ENCODE measurements at places on chromosomes 3 and 15.

DNA sequence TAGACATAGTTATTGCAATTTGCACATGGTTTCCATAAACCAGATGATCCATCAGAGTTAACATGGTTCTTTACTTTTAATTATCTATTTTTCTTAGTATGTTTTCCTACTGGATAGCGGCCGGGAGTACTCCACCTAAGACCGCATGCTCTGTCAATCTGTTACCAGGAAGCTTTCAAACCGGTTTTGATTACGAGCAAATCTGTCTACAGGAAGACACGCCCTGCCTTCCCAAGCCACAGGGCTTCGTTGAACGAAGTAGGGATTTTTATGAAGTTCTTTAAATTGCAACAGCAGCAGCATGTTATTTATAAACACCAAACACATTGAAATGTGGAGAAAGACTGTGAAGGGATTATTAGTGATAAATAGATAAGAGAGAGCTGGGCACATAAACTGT, 283.3 kb upstream of the ROBO2 start:
- DNase-seq: no peak

- no peak for DNase-seq
These were observed 81.7 kb downstream of the MEGF11 start for GRCh38 chr15:66171841-66172240.

GRCh38 chr15:77574521-77575202, 58.0 kb downstream of the LINGO1 start:
- no peak for DNase-seq

DNA sequence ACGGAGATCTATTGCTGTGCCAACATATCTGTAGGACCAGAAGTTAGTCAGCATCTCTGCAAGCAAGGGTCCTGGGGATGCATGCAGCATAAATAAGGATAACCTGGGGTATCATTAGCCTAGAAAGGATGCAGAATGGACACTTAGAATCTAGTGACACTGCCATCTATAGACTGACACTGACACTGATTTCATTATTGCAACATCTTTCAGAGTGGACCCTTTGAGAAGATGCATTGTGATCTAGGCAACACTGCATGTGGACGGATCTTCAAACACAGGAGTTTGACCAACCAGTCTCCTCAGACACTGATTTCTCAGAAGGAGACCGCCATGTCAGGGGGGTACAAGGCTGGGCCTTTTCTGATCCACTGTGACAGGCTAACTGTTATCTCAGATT, 52.4 kb downstream of the SCN10A start:
- DNase-seq: no peak

DNA sequence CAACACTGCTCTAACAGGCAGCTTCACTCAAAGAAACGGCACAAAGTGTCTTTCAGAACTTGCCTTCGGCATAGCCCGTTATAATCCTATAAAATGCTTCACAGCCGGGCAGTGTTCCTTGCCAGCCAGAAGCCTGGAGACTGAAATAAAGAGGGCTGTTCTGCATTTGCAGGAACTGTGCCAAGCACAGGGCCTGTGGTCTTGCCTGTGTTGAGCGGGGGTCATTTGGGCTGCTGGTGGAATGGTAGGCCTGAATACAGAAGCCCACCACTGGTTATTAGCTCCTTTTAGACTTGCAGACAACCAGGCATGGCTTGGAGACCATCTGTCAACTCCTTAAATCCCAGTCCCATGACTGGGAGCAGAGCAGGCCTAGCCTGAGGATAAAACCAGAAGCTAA, 4.7 kb upstream of the ARHGEF3 start:
- DNase-seq: no peak

DNA sequence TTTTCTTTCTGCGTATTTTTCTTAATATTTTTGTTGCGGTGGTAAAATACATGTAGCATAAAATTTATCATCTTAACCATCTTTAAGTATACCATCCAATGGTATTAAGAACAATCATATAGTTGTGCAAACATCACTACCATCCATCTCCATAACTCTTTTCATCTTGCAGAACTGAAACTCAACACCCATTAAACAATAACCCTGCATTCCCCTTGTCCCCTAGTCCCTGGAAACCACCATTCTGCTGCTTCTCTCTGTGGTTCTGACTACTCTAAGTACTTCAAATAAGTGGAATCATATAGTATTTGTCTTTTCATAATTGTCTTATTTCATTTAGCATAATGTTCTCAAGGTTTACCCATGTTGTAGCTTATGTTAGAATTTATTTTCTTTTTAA, 67.3 kb upstream of the EOMES start:
- DNase-seq: no peak

DNA sequence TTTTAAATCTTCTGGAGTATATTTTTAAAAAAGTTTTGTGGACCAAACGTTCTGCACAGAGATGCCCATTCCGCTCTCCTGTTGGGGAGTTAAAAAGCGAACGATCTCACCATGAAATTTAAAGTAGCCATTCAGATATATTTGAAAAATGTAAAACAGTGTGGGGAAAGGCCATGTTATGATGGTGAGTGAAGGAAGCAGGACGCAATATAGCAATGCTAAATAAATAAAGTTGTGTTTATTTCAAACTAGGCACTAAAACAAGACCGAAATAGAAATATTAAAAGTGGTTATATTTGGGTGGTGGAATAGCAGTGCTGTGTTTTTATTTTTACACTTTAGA, 327 bp upstream of the CCDC13 start:
- DNase-seq: no peak

- DNase-seq: no peak
These were observed 318.4 kb upstream of the COL8A1 start for GRCh38 chr3:99319961-99320360.

GRCh38 chr15:69000091-69000490, 14.4 kb upstream of the NOX5 start:
- no peak for DNase-seq

GRCh38 chr3:15324379-15324808, 8.0 kb downstream of the SH3BP5 start:
- DNase-seq: no peak

DNA sequence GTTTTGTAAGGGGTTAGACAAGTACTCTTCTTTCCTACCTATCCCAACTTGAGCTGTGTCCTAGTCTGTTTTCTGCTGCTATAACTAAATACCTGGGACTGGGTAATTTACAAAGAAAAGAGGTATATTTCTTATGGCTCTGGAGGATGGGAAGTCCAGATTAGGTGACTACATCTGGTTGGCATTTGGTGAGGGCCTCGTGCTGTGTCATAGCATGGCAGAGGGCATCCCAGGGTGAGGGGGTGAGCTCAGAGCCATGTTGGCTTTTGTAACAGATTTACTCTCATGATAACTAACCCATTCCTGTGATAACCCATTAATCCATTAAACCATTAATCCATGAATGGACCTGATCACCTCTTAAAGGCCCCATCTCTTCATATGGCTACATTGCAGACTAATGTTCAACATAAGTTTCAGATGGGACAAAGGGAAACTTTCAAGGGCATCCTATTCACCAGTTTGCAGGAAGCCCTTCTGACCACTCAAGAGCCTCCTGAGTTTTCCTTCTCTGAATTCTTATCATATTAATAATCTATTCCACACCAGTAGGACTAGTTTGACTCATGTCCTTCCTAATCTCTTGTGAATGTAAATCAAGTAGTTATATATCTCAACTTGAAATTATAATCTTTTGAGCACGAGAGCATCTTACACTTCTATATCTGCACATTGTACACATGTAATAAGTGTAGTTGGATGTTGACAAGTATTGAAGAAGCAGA, 185.7 kb upstream of the ZPLD1 start:
- no peak for DNase-seq

GRCh38 chr15:95590533-95591044, 739.9 kb upstream of the NR2F2 start:
- DNase-seq: no peak

GRCh38 chr15:26091184-26091583, 228.1 kb upstream of the ATP10A start:
- no peak for DNase-seq

GRCh38 chr3:138493804-138494606, 59.6 kb downstream of the ESYT3 start:
- DNase-seq: no peak

DNA sequence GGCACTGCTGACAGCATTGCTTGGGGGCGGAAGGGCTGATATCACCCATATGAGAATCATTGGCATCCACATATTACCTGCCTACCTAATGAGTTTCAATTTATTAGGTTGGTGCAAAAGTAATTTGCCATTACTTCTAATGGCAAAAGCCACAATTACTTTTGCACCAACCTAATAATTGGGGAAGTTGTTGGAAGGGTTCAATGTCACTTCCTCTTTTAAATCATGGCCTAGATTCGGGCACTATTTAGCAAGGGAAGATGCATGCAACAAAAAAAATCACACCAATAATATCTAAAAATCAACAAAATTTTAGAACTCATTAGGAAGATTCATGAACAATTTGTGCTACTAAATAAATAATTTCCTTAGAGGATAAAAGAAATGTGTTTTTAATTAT, 56.0 kb upstream of the AGTR1 start:
- DNase-seq: no peak

- DNase-seq: no peak
These were observed 8.5 kb downstream of the SNRPA1 start for GRCh38 chr15:101286471-101287114.

- no peak for DNase-seq
These were observed 69.1 kb upstream of the SEC13 start for GRCh38 chr3:10389995-10390394.

- DNase-seq: no peak
These were observed 83.4 kb downstream of the SLC9A9 start for GRCh38 chr3:143764840-143765239.

GRCh38 chr3:14145236-14145635, 20.4 kb downstream of the TMEM43 start:
- DNase-seq: no peak

- no peak for DNase-seq
These were observed 155.1 kb downstream of the IGF1R start for GRCh38 chr15:98803228-98804056.

DNA sequence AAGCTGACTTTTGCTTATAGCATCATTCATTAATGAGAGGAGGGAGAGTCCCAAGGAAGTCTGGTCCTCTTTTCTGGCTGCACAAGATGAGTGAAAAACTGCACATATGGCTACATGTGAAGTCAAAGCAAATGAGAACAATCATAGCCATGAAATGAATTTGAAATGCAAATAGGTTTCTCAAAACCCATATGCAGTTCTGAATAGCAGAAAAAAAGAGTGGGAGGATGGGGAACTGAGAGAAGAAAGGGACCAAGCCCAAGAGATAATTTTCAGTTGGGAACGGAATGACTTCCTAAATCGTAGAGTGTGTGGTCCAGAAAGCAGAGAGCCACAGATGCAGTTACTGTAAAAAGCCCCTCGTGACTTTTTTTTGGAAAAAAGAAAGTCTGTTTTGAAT, 66.3 kb downstream of the GTPBP8 start:
- DNase-seq: no peak

DNA sequence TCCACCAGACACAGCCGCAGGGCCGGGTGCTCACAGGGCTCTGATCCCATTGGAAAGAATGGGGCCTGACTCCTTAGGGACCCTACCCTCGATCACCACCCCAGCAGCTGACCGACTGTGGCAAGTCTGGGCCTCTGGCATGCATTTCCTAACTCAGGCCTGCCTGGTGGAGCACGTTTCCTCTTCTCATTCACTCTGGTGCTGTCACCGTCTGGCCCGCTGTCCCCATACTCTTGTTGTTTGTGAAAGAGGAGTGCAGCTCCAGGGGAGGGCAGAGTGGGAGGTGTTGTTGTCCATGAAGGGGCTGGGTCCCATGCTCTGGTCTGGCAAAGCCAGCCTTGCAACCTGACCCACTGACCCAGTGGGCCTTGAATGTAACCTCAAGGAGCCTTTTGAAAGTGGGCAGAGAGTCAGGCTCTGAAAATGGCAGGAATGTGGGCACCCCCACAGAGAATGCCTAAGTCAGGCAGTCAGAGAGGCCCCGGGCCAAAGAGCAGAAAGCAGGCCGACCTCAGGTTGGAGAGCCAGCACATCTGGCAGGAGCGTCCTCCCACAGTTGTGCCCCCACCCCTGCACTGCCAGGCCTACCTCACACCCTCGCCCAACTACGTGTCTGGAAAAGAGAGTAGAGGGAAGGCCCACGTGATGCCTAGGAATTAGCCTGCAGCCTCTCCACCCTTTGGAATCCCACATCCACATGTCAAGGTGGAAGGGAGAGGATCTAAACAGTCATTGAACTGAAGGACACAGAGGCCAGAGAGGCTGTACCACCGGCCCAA, 10.9 kb downstream of the SEMA7A start:
- DNase-seq: no peak

- no peak for DNase-seq
These were observed 315.9 kb upstream of the GPR149 start for GRCh38 chr3:154745929-154746328.

GRCh38 chr3:115928376-115928775, 305.1 kb downstream of the GAP43 start:
- DNase-seq: no peak

DNA sequence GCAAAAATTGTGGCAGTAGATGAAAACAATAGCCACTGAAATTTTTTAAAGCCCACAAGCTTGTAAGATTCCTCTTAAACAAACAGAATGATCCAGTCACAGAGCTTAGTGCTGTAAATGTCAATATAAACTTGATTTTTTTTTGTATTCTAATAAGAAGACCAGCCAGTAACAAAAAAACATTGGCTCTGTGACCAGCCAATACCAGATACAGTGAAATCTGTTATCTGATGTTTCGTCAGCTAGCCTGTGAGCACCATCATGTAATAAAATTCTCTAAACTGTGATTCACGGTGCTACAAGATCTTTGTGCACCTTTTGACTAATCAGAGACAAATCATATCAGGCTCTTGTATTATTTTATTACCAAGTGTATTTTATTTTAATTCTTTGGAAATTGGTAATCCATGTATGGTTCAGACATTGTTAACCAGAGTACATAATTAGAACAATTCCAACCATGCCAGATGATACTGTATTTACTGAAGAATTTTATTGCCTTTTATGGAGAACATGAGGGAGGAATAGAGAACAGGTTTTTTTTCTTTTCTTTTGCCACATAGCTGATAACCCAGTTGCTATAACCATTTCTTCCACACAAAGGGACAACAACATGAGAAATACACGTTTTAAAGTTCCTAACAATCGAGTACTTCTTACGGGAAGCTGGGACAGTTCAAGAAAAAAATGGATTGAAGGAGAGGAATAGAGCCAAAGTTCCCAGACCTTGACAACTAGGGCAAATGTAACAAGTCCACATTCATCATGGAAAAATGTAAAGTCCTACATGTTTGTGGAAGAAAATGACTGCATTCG, 71.9 kb downstream of the FILIP1L start:
- no peak for DNase-seq

GRCh38 chr3:180898572-180898971, 13.9 kb upstream of the FXR1 start:
- no peak for DNase-seq

DNA sequence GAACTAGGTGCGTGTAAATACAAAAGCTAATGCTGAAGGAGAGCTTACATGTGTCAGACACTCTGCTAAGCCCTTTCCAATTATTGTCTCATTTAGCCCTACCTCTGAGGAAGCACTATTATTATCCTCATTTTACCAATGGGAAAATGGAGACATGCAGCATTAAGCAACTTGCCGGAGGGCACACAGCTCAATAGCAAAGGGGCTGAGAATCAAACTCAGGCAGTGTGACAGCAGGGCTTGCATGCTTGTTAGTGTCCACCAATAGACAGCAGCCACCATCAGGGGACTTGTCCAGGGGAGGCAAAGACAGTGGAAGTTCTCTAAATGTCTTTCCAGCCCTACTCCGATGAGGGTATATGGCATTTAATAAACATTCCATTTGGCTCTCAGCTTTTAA, 548.6 kb downstream of the MAGI1 start:
- no peak for DNase-seq
